ENCODE measurements at places on chromosomes 6 and 20.
A peak's percentile ranks its signal among the peaks of the same experiment; 100 is the strongest.

GRCh38 chr6:95819461-95819860, 196.3 kb upstream of the FUT9 start:
- DNase-seq, result no peak

- DNase-seq, result no peak
These were observed 91.5 kb downstream of the FAM50B start for GRCh38 chr6:3940703-3941102.

DNA sequence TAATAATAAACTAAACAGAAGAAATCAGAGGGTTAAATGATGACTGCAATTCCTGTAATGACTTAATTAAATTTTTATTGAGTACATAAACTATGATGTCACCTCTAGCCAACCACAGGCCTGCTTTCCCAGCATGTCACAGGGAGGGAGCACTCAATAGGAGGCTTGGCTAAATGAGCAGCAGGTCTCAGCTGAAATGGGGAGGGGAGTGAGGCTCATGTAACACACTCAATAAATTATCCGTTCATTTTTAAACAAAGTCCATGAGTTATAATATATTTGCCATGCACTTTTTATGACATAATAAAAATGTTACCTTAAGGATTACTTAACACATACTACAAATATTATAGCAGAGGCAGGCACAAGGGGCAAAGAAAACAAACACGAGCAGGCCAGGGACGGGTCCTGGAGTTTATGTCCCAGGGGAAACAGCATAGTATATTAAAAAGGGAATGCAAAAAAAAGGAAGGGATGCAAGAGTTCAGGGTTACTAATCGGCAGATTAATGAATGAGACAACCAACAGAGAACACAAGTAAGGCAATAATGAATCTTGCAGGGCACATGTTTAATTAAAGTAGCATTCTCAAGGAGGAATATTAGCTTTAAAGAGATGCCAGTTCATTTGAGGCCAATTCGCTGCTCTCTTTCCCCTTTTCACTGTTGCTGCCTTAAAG, 27.1 kb upstream of the FAM83C start:
- no peak for DNase-seq

DNA sequence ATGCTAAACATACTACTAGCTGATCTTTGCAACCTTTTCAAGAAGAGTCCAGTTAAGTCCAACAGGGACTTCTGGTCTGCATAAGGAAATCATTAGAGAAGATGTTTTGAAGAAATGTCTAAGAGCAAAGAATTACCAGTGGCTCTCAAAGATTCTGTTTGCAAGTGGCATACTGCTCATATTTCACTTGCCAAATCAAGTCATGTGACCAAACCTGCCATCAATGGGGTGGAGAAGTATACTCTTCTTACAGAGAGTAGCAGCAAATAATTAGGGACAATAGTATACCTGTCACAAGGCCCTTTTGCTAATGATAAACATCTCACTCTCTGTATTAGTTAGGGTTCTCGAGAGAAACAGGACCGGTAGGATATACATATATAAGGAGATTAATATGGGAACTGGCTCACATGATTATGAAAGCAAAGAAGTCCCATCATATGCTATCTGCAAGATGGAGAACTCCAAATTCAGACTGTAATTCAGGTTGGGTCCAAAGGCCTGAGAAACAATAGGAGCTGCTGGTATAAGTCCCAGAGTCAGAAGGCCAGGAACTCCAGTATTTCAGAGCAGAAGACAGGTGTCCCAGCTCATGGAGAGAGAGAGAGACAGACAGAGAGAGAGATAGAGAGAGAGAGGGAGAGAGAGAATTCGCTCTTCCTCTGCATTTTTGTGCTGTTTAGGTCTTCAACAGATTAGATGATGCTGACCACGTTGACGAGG, 111.5 kb downstream of the LCA5 start:
- peak; percentile 38 for DNase-seq

DNA sequence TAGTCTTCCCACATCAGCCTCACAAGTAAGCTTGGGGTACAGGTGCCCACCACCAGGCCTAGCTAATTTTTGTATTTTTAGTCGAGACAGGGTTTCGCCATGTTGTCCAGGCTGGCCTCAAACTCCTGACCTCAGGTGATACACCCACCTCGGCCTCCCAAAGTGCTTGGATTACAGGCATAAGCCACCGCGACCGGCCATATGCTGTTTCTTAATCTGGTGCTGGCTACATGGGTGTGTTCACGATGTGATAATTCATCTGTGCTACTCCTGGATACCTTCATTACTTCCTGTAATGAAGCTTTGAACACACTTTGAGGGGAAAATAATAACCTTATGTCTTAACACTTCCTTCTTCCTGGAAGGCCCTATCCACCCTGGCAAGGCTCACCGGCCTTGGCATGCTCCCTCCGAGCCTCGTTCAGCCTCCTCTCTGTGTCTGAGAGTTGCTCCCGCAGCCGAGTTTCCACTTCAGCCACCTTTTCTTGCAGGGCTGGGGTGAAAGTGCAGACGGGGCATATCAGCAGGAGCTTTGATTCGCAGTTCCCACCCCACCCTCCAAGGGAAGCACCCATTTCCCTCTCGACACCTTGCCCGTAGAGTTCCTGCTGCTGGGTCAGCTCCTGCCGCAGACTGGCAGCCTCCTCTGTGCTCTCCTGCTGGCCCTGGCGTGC, 5.6 kb upstream of the PSORS1C2 start:
- no peak for DNase-seq

GRCh38 chr20:43189554-43190331, at the start of gene PTPRT:
TSS of gene PTPRT (minus strand) at chr20:43189906. CDS start at chr20:43189733, 173 bp downstream.
- DNase-seq, result peak; percentile 19

DNA sequence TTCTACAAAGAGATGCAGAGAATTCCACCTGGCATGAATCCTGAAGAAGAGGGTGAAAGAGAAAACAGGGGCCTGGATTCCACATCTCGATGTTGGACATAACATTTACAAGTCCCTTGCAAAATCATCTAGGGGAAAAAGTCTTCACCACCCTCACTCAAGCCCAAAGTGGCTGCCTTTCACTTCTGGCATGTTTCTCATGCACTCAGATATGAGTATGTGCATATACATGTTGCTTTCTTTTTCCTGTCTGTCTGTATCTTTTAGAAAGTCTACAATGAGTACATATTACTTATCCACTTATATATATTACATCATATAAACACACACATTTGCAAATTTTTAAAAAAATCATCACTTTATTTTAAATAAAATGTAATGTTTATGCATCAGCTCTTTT, 159.3 kb downstream of the KIF6 start:
- DNase-seq, result no peak

GRCh38 chr6:142700032-142700431, 244.9 kb downstream of the HIVEP2 start:
- DNase-seq, result no peak

GRCh38 chr20:52899041-52899608, 73.0 kb upstream of the TSHZ2 start:
- no peak for DNase-seq

DNA sequence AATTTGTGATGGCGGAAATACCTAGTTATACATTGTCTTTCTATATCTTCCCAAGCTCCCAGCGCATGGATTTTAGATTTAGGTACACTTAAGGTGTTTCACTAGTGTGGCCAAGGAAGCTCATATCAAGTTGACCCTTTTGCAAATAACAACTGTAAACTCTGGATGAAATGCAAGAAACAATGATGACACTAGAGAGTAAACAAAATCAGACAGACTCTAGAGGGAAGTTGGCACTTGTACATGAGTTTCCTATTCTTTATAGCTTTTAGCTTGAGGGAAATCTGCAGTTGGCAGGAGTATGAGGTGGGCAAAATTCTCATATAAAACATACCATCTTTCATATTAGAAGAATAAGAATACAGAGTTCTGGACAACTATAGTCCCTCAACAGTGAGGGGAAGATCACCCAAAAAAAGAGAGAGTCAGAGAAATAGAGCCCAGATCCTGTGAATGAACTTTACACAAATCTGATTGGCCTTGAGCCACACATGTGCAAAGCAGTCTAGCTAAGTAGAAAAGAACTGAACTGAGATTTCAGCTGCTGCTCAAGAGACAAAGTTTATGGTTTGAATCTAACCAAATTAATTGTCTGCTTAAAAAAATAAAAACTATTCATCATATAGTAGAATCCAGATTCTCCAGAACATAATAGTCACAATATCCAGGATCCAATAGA, 26.1 kb downstream of the TXLNB start:
- DNase-seq, result no peak

- DNase-seq, result peak; percentile 57
These were observed 878 bp upstream of the PNRC1 start for GRCh38 chr6:89079511-89080234.

GRCh38 chr20:10573273-10573950, 100.4 kb downstream of the JAG1 start:
- DNase-seq, result no peak

DNA sequence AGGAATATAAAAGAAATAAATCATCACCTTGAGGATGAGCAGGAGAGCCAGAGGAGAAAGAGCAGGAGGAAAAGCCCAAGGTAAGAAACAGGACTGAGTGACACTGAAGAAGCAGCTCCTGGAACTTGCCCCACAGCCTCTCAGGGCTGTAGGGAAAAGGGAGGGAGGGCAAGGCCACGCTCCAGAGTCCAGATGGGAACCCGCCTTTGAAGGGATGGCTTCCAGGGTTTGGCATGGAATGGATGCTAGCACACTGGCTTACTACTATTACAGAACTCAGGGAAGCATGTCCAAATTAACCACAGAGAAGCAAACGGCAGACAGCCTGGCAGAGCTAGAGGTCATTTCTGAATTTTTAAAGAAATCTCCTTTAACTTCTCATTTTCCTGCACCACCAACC, 26.8 kb downstream of the RALGAPA2 start:
- DNase-seq, result no peak

DNA sequence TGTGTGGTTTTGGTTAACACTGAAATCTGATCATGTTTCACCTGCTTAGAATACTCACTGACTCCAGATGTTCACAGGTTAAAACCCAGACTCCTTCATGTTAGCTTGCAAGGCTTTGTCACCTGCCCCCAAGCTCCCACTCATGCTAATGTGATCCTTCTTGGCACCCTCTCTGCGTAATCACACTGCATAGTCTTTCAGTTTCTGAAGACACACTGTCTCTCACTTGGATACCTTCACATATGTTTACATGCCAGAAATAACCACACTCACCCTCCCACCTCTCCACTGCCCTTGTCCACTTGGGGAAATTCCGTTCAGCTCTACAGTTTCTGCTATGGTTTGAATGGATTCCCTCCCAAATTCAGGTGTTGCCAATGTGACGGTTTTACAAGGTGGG, 234.7 kb upstream of the SASH1 start:
- no peak for DNase-seq

GRCh38 chr6:56958481-56958880, 3.6 kb downstream of the BEND6 start:
- no peak for DNase-seq

- peak; percentile 85 for DNase-seq
These were observed 9.6 kb upstream of the SF3B5 start for GRCh38 chr6:144104898-144105487.

DNA sequence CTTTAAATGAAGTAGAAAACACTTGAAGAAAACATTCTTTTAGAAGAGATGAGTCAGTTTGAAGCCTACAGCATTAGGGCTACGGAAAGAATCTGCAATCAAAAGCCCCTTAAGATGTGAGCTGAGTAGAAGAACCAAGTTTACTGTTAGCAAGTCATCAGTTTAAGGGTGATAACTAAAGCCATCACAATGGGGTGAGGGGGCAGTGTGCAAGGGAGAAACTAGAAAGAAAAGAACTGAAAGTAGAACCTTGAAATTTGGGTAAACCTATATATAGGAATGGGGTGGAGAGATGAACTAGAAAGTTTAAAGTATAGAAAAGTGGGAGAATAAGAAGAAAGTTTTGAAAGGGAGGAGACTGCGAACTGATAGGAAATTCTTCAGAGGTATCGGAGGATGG, 212.9 kb downstream of the COL19A1 start:
- DNase-seq, result no peak

DNA sequence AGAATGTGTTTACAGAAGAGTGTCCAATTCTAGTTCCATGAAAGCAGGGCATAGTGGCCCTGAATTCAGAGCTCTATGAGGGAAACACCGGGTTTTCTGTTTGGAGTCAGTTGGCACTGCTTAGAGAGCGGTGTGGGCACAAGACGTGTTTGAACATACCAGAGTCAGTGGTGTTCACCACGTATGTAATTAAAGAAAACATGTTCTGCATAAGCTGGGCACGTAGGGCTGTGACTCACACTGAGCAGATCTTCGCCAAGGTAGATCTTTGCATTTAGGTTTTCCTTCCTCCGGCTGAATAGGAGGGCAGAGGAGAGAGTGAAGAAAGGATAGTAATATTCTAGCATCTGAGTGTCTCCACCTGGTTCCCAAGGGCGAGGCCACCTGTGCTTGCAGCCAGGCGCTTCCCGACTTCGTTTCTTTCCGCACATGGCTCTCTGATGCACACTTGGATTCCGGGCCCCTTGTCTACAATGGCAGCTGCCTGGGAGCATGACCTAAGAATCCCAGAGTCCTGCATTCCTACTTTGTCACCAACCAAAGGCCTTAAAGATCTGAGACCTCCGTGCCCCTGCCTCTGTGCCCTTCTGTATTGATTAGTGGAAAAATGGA, 136.2 kb downstream of the ERMARD start:
- DNase-seq, result no peak

DNA sequence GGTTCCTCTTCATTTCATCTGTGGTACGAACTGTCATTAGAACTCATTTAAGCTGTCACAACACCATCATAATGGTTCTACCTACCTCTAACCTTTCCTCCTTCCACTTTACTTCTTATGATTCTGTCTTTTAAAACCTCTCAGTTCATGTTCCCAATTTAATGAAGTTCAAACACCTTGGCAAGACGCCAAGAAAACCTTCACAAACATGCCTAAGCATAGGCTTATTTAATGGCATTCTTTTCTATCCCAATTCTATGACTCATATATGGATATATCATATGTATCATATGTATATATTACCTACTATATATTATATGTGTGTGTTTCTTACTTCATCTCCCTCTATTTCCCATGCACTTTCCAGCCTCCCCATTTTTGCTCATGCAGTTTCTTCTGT, 283.4 kb upstream of the TBX18 start:
- DNase-seq, result no peak

- DNase-seq, result no peak
These were observed 5.3 kb upstream of the CGA start for GRCh38 chr6:87100216-87100615.

DNA sequence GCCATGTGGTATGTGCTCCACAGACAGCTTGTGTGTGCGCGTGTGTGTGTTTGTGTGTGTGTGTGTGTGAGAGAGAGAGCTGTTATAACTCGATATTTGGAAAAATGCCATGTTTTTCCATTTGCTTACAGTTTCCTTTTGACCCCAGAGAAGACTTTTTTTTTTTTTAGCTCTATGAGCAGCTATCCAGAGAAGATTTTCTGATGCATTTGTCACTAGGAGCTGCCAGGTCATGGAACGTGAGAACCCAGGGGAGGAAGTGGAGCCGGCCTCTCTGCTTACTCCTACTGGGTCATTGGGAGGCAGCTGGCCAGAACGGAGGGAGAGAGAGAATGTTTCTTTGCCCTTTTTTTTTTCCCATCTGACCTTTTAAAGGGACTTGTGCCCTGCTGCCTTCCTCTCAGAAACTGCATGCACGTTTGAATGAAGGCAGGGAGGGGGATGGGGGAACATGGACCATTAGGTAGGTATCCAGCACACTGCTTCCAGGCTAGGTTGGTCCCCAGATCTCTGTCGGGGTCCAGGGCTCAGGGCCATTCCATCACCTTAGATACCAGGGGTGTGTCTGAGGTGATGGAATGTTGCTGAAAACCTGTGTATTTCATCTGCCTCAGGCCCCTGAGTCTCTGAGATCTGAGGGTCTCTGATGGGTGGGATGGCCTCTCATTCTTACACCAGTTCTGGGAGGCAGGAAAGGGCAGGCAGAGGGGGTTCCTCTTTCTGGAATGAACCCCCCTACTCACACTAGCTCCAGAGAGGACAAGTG, 11.2 kb upstream of the MRPS18A start:
- DNase-seq, result no peak

GRCh38 chr6:17311595-17312311, 30.6 kb downstream of the RBM24 start:
- DNase-seq, result no peak
